Cortex of kidney (tissue), 1 donor: ENCODE measurements at places on chromosomes 16 and 17.

DNA sequence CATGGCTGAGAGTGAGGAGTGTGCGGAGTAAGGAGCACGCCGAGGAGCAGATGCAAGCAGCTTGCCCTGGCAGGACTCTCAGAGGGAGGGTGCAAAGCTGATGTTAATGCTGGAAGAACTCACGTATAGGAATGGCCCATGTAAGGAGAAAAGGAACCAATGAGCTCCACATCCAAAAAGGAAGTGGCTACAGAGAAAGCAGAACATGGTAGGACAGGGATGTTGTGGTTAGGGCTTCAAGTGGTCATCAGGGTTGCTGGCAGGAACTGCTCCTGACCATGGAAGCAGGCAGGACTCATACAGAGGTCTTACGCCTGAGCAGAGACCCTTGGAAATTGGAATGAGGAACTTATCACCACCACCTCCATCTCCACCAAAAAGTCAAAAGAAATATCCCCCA, 5.2 kb downstream of the MYO1D start:
- DNase-seq = no peak

DNA sequence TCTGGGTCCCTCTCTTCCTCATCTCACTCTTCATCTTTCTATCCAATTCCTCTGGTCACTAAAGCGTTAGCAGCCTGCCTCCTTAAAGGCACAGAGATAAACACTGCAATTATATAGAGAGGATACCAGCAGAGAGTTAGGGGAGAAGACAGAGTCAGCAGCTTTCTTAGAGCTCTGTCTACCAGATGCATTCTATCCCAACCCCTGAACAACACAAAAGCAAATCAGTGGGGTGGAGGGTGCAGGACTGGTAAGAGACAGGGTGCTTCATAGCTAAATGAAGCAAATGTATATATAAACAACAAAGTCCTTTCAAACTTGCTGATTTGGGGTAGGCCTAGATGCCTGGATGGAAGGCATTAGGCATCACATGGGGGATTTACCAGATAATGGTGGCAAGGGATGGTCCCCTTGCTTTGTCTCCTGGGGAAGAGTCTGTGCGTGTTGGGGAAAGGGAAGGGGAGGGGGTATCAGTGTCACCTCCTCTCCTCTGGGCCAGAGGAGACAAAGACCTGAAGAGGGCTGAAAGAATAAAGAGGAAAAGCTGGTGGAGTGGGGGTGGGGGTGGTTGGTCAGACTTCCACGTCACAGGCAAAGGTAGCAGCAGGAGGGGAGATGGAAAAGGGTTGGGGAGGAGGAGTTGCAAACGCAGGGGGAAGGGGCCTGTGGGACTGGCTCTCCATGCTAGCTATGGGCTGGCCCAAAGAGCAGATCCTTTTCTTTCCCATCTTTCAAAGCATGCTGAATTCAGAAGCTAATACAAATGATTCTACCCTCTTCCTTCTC, 12.0 kb downstream of the HOXB4 start:
- no peak for DNase-seq

DNA sequence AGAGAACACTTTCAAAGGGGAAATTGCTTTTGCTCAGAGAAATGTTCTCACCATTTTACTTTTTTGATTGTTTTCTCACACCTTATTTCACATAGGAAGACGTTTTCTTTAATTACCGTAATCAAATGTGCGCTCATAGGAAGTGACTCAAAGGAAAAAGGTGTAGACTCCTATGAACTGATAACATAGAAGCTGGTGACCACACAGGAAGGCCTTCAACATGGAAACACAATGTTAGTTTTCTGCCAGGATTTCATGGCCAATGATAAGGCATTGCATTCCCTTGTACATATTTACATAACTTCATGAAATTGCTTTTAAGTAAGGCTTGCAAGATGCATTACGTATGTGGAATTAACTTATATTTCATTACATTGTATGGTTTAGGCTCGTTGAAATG, 40.9 kb upstream of the KCNJ16 start:
- no peak for DNase-seq

GRCh38 chr17:4973256-4974114, 5.9 kb upstream of the SPAG7 start:
- no peak for DNase-seq

GRCh38 chr17:8359769-8360168, 16.7 kb downstream of the KRABD2 start:
- DNase-seq = no peak

GRCh38 chr17:79355165-79355564, 255.7 kb downstream of the RBFOX3 start:
- DNase-seq = no peak

DNA sequence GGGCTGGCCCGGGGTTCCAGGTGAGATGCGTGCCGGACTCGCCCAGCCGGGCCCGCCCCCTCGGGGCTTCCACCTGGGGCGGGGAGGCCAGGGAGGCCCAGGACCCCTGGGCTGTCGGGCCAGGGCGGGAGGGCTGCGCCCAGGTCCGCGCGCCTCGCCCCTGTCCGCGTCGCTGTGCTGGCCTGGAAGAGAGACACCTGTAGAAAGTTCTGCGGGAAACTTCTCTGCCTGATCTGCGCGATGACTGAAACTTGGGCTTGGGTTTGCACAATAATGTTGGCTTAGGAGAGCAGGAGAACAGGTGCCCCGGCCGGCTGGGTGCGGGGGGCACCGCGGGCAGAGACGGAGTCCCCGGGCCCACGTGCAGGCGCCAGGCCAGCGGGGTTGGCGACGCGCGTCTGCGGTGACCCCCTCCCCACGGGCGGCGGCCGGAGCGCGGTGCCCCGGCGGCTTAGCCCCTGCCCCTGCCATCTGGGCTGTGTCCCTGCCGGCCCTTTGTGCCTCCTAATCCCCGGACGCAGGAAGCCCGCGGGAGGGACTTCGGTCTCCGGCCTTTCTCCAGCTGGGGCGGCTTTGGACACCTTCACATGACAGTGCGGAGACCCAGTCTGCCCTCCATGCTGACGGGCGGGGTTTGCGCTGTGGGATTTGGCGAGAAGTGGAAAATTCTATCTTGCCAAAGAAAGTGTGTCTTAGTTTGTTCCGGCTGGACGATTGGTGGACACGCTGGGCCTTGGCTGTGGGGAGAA, 483 bp downstream of the LLGL2 start:
- no peak for DNase-seq

- no peak for DNase-seq
Measured at GRCh38 chr16:65415460-65415859, 293.6 kb upstream of the CDH11 start.

GRCh38 chr17:57593739-57594462, 151.2 kb downstream of the CCDC182 start:
- no peak for DNase-seq

DNA sequence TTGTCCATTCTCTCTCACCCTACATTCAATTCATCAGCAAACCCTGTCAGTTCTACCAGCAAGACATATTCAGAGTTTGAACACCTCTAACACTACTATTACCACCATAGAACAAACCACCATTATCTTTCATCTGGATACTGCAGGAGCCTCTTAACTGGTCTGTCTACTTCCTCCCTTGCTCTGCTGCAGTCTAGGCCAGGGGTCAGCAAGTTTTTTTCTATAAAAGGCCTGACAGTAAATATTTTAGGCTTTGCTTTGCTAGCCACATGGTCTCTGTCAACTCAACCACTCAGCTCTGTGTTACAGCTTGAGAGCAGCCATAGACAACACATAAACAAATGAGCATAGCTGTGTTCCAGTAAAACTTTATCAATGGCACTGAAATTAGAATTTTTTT, 13.8 kb downstream of the KCTD19 start:
- DNase-seq = no peak

DNA sequence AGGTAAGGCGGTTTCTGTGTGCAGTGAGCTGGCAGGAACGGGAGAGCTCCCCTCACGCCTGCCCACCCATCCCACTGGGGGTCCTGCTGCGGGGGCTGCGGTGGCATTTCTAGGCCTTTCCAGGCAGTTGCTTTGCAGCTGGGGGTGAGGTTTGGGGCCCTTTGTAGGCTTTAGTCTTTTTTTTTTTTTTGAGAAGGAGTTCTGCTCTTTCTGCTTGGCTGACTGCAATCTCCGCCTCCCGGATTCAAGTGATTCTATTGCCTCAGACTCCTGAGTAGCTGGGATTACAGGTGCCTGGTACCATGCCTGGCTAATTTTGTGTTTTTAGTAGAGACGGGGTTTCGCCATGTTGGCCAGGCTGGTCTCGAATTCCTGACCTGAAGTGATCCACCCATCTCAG, 11.1 kb downstream of the TSC2 start:
- DNase-seq = no peak

GRCh38 chr16:85657996-85658395, 30.8 kb downstream of the GINS2 start:
- no peak for DNase-seq

- peak; percentile 33 for DNase-seq
Measured at GRCh38 chr17:51120739-51121619, at the start of gene SPAG9. Gene SPAG9, minus strand, starts transcription at chr17:51120868. Its CDS starts 212 bp downstream, at chr17:51120656.

GRCh38 chr17:80829166-80829813, 162.4 kb upstream of the CHMP6 start:
- DNase-seq = no peak

DNA sequence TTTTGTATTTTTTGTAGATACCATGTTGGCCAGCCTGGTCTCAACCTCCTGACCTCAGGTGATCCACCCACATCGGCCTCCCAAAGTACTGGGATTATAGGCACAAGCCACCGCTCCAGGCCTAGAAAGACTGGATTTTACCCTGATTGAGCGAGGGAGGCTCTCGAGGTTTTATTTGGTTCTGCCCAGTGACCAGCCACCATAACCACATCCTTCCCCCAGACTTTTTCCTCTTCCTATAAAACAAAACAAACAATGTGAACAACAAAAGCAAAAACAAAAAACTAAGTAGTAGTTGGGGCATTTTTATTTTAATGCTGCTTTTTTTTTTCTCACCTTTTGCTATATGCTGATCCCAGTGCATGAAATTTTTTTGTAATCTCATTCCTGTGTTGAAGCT, 509.6 kb downstream of the MAF start:
- DNase-seq = no peak

GRCh38 chr16:88906020-88906419, 39.6 kb upstream of the PABPN1L start:
- no peak for DNase-seq

DNA sequence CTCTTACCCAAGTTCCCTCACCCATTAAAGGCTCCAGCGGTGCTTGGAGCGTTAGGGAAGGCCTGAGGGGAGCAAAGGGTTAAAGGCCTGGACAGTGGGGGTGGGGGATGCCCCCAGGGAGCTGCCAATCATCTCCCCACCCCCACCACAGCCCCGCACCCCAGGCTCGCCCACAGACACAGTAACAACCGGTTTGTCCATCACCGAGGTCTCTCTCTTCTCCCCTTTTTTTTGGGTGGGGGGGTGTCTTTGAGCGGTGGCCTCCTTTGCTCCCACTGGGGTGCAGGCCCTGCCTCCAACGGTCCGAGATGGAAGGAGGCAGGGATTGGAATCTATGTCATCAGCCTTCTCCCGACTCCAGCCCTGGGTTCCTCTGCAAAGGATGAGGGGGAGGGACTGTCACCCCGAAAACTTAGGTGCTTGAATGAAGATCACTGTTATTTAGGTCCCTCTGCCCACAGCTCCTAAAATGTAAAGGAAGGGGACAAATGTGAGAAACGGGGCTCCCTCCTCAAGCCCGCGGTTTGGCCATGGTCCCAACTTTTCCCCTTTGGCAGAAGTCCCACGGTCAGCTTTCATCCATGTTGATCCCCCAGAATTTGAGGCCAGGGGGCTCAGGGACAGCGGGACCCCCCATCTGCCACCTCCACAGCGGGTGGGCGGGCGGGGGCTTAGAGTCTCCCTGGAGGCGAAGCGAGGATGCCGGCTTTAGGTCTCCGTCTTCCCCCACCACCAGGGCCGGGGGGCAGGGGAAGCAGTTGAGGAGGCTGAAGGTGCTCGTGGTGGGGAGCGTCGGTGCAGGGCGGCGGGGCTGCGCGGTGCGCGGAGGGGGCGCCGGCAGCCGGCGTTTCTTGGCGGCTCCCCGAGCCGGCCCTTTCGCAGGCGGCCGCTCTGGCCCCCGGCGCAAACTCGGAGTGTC, 1.7 kb downstream of the EPOP start:
- no peak for DNase-seq

DNA sequence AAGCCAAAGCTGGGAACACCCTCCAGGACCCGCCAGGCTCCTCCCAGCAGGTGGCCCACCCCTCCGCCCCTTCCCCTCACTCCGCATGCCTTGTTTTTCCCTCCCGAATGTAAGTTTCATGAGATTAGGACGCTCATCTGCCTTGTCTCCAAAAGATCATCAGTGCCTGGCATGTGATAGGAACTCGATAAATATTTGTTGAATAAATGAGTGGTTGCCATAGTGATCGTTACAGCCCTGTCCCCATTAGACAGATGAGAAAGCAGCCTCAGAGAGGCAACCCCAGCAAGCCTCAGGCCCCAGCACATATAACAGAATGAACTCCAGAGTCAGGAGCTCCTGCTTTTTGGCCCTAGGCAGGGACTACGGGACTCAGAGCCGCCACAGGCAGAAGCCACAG, 5.0 kb downstream of the CAMKK1 start:
- no peak for DNase-seq

DNA sequence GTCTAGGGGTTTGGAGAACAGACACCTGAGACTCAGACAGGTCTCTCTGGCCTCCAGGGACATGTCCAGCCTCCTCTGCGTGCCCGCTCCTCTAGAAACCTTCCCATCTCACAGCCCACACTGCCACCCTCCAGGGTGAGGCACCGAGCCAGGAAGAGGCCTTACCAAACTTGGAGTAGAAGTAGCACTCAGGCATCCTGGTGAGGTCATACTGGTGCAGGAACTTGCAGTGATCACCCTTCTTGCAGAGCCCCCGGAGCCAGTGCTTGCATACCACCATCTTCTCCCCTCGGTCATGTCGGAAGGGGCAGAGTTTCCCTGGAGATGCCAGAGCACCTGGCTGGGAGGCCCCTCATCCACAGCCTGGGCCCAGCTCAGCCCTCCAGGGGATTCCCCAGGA, 4.2 kb downstream of the CPSF4L start:
- no peak for DNase-seq

- DNase-seq = no peak
Measured at GRCh38 chr16:31131841-31132271, 3.7 kb downstream of the PRSS8 start.

DNA sequence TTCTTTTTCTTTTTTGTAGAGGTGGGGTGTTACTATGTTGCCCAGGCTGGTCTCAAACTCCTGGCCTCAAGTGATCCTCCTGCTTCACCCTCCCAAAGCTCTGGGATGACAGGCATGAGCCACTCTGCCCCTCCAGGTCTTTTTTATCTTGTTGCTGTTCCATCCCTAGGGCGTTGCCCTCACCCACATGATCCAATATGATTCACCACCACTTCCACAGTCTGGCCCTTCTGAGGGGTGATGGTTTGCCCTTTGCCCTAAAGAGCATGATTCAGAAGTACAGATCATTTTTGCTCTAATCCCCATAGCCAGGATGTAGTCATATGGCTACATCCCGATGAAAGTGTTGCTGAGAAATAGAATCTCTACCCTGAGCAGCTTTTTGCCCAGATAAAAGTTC, 18.8 kb downstream of the STX4 start:
- no peak for DNase-seq

GRCh38 chr16:49498264-49498663, 124.7 kb downstream of the C16orf78 start:
- no peak for DNase-seq

GRCh38 chr17:46928467-46929261, 5.7 kb downstream of the GOSR2 start:
- no peak for DNase-seq

- no peak for DNase-seq
Measured at GRCh38 chr17:77581480-77581879, 377.0 kb upstream of the TNRC6C start.

GRCh38 chr16:19841184-19841583, 43.5 kb downstream of the GPRC5B start:
- no peak for DNase-seq

GRCh38 chr17:38898812-38899348, 26.5 kb upstream of the LASP1NB start:
- DNase-seq = no peak
